Breast epithelium (tissue), 4 donors: ENCODE measurements at places on chromosomes 4 and X. TPM values are rescaled to one million over a fixed set of nuclear protein-coding genes. Genes with fewer than 3 reads are reported as not detected.
A peak's percentile ranks its signal among the peaks of the same experiment; 100 is the strongest.

Gene ATP2B3
- not detected for total RNA-seq

Gene SH2D1A
- 2.0 TPM for total RNA-seq

Gene MAGEA8
- not detected for total RNA-seq

Gene SOX3
- total RNA-seq, result not detected

Gene SLIT2
- total RNA-seq, result 20.3 TPM

Gene TMEM144
- total RNA-seq, result 14.7 TPM

DNA sequence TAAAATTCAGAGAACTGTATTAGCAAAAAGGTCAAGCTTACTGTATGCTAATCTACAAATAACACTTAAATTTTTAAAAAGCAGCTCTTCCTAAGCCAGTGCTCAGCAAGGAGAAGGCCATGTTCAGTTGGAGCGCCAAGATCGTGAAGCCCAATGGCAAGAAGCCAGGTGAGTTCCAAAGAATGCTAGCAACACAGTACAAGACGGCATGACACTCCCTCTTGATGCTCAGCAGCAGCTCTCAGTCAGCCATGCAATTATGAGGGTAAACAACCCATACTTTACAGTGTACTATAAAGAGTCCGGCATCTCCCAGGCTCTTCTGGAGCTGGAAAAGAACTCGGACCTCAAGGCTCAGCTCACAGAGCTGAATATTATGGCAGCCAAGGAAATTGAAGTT lies 34.9 kb downstream of the STX18 start:
- no peak for DNase-seq

DNA sequence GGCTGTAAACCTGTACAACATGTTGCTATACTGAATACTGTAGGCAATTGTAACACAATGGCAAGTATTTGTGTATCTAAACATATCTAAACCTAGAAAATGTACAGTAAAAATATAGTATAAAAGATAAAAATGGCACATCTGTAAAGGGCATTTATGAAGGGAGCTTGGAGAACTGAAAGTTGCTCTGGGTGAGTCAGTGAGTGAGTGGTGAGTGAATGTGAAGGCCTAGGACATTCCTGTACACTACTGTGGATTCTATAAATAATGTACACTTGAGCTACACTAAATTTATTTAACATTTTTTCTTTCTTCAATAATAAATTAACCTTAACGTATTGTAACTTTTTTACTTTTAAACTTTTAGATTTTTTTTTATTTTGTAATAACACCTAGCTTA lies 5.0 kb upstream of the SHROOM4 start:
- DNase-seq, result no peak

DNA sequence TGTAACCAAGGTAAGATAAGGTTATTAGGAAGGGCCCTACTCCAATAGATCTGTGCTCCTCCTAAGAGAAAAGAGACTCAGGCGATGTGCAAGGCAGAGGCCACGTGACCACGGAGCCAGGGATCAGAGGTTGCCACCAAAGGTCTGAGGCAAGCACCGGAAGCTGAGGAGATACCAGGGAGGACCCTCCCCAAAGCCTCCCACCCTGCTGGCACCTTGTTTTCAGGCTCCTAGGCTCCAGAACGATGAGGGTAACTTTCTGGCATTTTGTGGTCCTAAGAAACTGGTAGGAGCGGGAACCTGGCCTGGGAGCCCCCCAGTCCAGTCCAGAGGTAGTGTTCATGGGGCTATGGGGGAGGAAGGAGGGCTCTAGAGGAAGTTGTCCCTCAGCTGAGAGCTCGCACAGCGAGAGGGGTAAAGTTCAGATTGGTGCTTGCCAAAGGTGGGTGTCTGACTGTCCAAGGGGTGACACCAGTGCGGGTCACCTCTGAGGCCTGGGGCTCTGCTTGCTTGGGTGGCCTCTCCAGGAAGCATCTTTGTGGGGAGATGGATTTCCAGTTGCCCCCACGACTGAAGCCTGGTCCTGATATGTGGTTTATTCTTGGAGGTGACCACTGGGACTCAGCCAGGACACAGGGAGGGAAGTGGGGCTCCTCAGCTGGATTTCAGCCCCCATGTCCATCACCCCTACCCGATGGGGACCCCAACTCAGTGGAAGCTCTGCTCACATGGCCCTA lies 7.5 kb upstream of the LETM1 start:
- no peak for DNase-seq

- DNase-seq, result no peak
Measured at GRCh38 chr4:145937971-145938611, 532 bp downstream of the ZNF827 start.

DNA sequence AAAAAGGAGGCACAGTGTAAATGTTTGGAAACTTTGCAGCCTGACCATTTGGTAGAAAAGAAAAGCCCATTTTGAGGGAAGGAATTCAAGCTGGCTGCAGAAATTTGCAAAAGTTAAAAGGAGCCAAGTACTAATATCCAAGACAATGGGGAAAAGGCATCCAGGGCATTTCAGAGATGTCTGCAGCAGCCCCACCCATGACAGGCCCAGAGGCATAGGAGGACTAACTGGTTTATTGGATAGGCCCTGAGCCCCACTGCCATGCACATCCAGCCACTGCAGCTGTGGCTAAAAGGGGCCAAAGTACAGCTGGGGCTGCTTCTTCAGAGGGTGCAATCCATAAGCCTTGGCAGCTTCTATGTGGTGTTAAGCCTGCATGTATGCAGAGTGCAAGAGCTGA lies 104.9 kb downstream of the HS3ST1 start:
- DNase-seq, result no peak

- DNase-seq, result no peak
Measured at GRCh38 chrX:45722471-45722870, 521.8 kb upstream of the DIPK2B start.

DNA sequence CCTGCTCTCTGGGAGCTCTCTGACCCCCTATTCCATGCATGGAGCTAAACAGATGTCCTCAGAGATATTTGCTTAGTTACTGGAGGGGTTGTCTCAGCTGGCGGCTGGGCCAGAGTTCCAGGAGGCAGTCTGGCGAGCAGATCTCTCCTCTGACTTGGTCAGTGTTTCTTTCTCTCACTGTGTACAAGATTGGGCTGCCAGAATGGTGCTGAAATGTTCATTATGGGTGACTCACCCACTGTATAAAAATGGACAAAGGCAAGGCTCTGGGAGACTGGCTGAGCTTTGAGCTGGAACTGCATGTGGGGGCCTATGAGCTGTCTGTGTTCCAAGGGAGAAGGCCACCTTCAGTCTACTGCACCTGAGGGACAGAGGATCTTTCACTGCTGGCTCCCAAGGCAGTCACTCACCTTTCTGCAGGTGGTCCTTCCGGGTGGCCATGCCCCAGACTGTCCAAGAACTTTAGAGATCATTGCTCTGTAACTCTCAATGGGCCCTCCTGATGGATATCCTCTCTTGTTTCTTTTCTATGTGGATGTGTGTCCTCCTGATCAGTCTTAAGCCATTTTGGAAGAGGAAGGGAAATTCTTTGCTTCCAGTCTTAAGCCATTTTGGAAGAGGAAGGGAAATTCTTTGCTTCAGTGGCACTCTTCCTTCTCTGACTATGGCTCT lies 88.2 kb downstream of the CFAP299 start:
- DNase-seq, result no peak

GRCh38 chr4:111450867-111451266 lies 694.4 kb upstream of the FAM241A start:
- no peak for DNase-seq

- no peak for DNase-seq
Measured at GRCh38 chr4:133498149-133498548, 349.1 kb downstream of the PCDH10 start.

GRCh38 chr4:17013382-17014006 lies 115.0 kb upstream of the LDB2 start:
- no peak for DNase-seq

- DNase-seq, result no peak
Measured at GRCh38 chr4:86302251-86302650, 57.6 kb downstream of the MAPK10 start.

- DNase-seq, result peak; percentile 28
Measured at GRCh38 chrX:68938244-68939004, 109.6 kb downstream of the EFNB1 start.

- no peak for DNase-seq
Measured at GRCh38 chr4:145176641-145177432, 3.6 kb downstream of the OTUD4 start.

DNA sequence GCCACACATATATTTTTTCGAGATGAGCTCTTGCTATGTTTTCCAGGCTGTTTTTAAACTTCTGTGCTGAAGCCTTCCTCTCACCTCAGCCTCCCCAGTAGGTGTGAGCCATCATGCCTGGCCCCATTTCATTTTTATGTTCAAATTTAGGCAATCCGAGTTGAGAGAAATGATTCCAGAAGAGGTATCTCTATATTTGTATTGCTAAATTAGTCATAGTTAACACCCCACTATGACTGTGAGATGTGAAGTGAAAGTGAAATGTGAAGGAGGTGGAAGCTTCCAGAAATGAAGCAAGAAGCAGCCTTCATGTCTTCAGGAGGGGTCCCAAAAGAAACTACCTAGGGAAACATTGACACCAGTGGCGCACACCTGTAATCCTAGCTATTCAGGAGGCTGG lies 17.7 kb downstream of the APELA start:
- DNase-seq, result no peak
